ENCODE measurements at places on chromosomes 13 and 19.

DNA sequence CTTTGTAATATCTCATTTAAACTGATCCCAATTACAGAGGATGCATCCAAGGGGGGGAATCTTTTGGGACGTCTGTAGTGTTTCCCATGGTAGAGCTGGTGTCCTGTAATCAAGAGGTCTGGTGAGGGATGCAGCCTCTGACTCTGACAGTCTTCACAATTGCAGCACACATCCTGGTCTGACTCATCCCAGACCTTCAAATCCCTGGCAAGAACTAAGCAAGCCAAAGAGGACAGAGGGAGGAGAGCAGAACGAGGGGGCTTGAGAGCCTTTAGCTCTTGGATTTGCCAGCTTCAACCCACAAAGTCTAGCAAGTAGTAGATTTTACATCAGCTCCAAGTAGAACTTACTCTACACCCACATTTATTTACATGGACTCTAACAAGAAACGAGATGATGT is 17.3 kb upstream of the FCGBP start:
- DNase-seq, result peak; percentile 20

GRCh38 chr19:40592170-40592569 is 9.0 kb upstream of the LTBP4 start:
- DNase-seq, result peak; percentile 46

DNA sequence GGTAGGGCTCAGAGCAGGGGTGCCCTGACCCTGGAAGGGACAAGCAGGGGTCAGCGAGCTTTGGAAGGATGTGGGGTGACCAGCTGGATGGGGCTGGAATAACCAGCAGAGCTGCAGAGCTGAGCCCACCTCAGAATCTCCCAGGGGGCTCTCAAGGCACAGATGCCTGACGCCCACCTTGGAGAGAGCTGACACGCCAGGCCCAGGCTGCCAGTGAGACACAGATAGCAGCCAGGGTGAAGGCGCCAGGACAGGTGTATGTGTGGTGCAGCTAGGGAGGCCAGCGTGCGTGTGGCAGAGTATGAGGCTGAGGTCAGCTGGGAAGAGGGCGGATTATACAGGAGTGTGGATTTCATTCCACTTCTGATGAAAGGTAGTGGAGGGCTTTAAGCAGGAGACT is 8.9 kb downstream of the AP1M1 start:
- DNase-seq, result no peak

- peak; percentile 73 for DNase-seq
Measured at GRCh38 chr13:46551410-46552302, 1.3 kb upstream of the LRCH1 start.

- DNase-seq, result no peak
Measured at GRCh38 chr13:45851956-45852355, 403 bp upstream of the SIAH3 start.

DNA sequence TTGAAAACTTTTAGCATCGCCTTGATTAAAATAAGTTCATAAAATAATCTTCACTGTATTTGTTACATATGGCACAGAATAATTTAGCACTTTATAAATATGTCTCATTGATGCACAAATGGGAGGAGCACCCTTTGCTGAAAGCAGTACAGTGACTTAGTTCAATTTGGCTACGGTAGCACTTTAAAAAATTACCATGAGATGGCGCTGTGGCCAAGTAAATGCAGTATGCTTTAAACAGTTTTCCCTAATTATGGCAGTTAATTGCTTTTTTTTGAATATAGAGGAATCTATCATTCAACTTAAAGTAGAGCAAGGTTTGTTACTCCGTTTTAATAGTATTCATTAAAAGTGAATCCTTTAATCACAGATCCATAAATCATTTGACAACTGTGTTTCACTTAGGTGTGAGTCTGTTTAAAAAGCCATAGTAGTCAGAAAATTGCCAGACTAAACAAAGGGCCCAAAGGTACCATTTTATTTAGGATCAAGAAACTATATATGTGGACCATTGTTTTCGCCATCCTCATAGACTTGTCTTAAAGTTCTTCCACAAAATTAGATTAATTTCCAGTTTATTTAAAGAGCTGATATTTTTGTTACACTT is 34.7 kb upstream of the ESD start:
- DNase-seq, result peak; percentile 54

DNA sequence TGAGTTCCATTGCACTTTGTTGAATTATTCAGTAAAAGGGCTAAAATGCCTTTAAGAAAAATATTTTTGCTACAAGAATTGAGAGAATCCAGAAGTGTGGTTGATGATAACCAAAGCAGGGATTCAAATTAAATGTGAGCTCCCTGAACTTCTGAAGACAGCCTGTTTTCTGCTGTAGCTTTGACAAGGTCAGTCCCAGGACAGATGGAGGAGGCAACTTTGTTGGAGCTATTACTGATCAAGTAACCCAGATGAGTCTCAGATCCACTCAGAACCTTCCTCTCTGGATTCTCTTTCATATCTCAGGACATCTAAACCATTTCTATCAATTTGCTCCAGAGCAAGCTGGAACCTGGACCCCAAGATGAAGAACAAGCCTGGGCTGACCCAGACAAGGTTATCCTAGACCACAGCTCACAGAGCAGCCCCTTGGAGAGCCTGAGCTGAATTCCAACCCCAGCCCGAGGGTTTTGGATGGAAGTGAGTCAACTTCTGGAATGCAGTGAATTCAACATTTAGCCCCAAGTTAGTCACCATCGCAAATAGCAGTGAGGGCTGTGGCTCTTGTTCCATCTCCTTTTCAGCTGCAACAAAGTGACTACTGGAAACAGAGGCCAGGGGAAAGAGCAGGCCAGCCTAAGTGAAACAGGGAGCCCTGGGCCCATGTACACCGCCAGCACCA is 137.8 kb upstream of the TSC22D1 start:
- DNase-seq, result peak; percentile 98

DNA sequence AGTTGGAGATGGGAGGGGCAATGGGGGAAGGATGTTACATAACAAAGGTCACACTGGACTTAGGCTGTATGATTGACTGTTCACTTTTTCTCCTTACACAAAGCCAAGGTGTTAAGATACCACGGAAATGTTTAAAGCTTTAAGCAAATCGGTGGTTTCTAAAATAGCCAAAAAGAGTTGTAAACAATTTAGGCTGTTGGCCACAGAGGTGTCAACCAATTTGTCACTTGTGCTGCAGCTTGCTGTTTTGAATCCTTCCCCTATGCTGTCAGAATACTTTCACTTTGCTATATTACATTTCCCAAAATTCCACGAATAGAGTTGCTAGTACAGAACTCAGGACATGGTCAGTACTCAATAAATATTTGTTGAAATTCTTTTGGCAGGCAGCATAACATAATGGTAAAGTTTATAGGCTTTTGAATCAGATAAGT is 149.3 kb downstream of the VWA8 start:
- DNase-seq, result no peak

GRCh38 chr13:106033659-106034058 is 501.8 kb downstream of the EFNB2 start:
- peak; percentile 70 for DNase-seq

GRCh38 chr13:112003396-112003795 is 63.6 kb upstream of the SOX1 start:
- DNase-seq, result no peak

- DNase-seq, result peak; percentile 87
Measured at GRCh38 chr13:46516599-46517338, 36.2 kb upstream of the LRCH1 start.
